ENCODE measurements at places on chromosomes 2 and 18.

- no peak for DNase-seq
Observed at GRCh38 chr2:101195871-101196661, 44.9 kb upstream of the TBC1D8 start.

GRCh38 chr2:126543081-126543480 is 112.9 kb upstream of the GYPC start:
- DNase-seq = no peak

DNA sequence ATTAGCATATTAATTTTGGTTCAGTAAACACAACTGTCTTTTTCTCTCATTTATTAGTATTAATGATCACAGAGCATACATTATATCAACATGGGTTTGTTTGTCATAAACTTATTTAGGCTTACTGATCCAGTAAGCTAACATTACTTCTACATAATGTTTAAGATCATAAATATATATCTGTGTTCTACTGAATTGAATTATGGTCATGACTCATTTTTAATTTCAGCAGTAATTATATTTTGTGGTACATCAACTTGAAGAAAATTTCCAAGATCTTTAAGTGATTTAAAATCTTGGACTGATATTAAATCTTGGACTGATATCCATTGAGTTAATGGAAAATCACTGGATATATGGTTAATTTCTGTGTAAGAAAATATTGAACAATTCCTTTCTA is 111.7 kb downstream of the CALCRL start:
- no peak for DNase-seq

DNA sequence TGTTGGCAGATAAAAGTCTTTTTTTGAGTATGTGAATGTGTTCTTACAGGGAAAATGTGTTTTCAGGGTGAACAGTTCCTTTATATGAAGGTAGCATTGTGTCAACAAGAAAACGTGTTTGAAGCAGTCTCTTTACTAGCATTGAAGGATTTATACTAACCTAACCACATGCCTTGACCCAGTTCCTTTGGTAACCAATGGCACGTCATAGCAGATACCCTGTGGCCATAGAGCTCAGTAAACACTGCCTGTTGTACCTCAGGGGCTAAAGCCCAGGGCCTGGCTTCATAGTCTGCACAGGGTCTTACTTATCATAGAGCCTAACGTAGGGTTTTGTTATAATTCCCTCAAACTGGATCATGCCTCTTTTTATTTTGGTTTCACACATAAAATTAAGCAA is 32.1 kb upstream of the NFU1 start:
- no peak for DNase-seq

DNA sequence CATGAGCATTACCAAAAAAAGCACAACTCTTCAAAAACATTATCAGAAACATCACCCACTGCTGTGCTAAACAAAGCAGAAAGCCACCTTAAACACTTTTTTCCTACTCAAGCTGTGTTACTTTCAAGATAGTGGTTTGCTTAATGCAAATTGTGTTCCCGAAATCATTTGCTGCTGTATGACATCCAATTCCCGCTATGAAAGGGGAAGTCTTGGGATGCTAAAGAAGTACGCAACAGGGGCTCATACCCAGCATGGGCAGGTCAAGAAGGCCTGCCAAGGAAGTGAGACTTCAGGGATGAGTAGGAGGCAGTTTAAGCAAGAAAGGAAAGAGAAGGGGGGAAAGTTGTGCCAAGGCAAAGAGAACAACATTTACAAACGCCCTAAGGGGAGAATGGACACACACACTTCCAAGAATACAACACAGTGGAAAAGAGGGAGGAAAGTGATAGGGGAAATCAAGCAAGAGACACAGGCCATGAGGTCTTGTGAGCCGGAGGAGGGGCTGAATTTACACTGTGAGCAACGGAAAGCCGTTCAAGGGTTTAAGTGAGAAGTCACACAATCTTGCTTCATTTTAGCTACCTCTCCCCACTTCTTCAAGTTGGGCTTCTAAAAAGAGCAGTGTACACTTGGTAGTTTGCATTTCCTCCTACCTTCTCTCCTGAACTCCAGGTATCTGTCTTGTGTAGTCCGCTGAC is 4.0 kb downstream of the PTPN2 start:
- DNase-seq = no peak

DNA sequence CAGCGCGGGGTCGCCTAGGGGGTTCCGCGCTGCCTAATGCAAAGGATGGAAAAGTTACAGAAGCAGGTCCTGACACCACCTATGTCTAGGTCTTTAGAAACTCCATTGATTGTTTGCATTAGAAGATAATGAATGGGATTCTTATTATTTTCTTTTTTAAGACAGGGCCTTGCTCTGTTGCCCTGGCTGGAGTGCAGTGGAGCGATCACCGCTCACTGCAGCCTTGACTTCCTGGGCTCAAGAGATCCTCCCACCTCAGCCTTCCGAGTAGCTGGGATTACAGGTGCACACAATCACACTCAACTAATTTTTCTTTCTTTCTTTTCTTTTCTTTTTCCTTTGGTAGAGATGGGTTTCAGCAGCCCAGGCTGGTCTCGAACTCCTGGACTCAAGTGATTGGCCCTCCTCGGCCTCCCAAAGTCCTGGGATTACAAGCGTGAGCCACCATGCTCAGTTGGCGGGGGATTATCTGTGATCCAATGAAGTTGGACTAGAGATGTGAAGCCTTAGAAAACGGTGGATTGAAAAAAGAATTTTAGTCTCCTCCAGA is 761 bp upstream of the IDH1 start:
- no peak for DNase-seq
